ENCODE measurements at places on chromosomes 2 and 18.

GRCh38 chr2:2184549-2185249 is 146.4 kb downstream of the MYT1L start:
- DNase-seq, result no peak

GRCh38 chr2:25030702-25031101 is 11.2 kb upstream of the EFR3B start:
- DNase-seq, result no peak

GRCh38 chr18:12313530-12314245 is 5.6 kb downstream of the TUBB6 start:
- DNase-seq, result no peak

GRCh38 chr2:11559786-11560155 is 25.9 kb downstream of the GREB1 start:
- DNase-seq, result no peak

DNA sequence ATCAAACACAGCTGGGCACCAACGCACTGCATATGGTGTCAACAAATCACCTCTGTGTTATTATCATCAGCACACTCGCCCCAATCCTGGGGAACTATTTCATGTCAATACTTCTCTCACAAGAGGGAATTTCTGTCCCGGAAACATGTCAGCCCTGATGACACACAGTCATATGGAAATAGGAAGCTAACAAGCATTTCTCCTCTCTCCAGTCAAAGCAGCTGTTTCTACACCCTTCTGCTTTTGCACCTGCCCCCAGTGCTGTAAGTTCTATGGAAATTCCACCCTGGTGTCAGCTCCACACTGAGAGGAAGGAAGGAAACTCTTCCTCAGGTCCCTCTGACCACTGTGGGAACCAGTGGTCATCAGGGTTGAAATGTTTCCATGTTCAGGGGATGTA is 447.6 kb upstream of the ID2 start:
- DNase-seq, result no peak

DNA sequence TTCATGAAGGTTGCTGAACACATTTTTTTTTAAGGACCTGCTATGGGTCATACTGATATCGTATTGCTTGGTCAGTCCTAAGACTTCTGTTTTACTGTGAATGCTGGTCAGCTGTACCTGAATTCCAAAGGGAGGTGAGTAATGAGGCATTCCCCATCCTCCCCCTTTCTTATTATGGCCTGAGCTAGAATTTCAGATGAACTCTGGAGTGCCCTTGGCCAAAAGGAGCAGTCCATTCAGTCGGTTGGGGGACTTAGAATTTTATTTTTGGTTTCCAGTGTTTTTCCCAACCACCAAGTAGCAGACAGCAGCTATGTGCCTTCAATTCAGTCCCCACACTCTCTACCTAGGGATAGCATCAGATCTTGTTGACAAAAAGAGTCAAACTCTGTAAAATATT is 26.9 kb upstream of the PDCL3 start:
- DNase-seq, result no peak

GRCh38 chr2:233449921-233450863 is 95.9 kb downstream of the DGKD start:
- DNase-seq, result no peak

DNA sequence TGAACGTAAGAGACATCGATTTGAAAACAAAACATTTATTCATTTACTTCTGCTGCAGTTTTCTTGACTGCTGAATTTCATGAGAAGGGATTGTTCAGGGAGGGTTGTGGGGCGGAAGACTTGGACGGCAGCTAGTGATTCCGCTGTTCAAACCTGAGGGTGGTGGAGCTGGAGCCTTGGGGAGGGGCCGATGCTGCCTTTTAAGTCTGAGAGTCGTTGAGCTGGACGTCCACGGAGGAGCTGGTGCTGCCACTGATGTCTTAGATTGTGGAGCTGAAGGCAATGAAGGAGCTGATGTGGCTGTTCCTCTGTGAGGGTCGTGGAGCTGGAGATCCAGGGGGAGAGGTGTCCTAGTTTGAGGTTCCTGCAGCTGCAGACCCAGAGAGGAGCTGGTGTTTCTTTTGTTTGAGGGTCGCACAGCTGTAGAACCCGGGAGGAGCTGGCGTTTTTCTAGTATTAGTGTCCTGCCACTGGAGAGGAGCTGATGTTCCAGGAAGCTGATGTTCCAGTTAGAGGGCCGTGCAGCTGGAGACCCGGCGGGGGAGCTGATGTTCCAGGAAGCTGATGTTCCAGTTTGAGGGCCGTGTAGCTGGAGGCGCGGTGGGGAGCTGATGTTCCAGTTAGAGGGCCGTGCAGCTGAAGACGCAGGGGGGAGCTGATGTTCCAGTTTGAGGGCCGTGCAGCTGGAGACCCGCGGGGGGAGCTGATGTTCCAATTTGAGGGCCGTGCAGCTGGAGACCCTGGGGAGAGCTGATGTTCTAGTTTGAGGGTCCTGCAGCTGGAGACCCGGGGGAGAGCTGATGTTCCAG is 150.9 kb downstream of the RTP5 start:
- DNase-seq, result no peak
